ENCODE measurements at places on chromosomes 5 and 9.

DNA sequence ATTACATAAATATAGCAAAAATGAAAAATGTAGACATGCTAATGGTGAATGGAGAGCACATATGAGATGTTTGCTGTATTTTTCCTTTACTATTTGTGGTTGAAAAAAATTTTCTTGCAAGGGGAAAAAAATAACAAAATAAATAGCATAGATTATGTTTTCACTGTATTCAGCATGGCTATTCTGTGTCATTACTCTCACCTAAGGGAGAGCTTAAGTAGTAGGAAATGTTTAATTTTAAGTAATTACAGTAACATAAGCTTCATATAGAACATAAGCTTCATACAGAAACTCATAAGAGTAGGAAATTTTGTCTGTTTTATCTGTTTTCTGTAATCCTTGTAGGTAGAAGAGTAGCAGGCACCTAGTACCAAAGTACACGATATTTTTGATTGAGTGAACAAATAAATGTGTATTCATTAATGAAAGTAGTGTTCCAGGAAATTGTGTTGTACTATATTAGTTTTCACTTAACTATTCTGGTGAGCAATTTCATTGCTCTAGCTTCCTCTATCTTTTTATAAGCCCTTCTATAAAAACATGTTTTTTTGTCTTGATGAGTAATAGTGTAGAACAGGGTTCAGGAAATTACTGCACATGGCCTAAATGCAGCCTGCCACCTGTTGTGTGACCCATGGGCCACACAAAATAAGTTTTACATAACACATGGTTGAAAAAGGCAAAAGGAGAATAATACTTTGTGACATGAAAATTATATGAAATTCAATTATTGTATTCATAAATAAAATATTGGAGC is 1025.0 kb upstream of the CDH10 start:
- DNase-seq: no peak

- no peak for DNase-seq
Measured at GRCh38 chr5:7856855-7857254, 5.9 kb upstream of the CFAP90 start.

DNA sequence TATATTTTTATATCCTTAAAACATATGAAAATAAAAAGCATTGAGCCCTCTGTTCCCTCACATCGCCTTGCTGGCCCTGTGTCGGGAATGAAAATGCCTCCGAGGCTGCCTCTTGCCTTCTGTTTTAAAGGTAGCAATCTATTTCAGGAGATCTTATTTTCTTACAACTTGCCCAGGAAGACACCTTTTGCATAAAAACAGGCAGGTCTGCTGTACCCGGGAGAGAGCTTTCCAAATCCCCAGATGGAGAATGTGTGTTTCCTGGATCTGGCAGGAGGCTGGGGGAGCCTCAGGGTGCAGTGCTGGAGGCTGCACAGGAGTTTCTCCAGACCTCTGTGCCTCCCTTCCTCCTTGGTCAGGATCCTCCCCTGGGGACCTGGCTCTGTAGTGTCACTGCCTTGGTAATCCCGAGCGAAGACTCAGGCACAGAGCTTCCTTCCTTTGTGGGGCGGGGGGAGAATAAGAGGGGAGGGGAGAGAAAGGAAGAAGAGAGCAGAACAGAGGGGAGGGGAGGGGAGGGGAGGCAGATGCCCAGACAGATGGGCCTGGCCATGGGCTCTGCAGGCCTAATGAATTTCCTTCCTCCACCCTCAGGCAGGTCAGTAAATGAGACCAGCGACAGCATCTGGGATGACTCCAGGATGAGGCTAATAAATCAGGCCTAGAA is 104.0 kb upstream of the BOD1 start:
- DNase-seq: no peak

DNA sequence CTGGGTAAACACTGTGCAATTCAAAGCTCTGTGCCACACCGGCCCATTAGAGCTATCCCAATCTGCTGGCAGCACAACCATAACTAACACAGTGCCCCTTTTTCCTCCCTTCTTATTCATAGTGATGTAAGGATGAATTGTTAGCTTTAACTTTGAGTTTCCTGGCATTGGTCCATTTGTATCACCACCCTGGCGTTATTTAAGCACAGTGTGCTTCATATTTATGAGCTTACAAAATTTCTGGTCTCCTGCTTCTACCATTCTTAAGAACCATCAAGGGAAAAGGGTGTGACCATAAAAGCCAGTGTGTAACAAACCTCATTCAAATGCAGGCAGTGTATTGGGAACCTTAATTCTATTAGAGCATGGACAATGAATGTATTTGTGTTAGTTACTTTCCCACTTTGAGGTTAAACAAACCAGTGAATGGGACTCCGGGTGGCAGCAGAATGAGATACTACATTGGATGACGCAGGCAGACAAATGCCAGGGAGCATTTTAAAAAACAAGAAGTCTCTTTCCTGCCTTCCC is 222.6 kb downstream of the TMEM161B start:
- DNase-seq: no peak

DNA sequence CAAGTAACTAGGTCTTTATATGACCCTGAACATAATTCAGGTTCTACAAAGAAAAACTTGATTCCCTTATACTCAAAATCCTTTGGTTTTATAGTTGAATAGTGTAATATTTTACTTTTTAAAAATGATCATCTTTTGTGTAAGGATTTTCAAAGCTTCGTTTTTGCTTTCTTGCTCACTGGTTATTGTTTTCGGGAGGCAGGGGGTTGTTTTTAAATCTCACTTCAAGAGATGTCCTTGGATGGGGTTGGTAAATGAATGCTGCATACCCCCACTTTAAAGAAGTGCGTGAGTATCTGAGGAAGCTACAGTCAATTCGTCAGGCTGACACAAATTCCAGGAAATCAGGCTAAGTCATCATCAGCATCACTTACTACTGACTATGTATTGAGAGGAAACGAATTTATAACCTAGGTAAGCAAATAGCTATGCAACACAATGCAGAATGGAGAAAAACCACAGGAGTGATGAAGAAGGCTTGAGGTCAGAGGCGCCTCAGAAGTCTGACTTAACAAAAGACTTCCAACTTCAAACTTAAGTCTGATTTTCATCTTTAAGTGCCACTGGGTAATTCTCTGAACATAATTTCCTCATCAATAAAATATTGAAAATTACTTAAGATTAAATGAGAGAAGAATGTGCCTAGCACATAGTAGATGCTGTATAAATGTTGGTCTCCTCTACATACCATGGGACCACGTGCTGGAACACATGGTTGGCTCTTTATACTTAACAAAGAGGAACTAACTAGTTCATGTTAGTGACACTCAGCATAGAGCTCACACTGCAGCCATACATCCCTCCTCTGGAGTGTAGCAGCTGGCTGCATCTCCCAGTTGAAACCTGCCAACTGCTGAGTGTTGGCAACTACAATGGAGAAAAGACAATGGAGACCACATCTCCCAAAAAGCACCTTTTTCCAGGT is 106.0 kb upstream of the KIF2A start:
- DNase-seq: no peak

GRCh38 chr5:132280371-132281240 is 13.6 kb upstream of the SLC22A4 start:
- no peak for DNase-seq
